Adrenal gland (tissue), 19 donors: ENCODE measurements at places on chromosomes 3 and 15. TPM values are rescaled to one million over a fixed set of nuclear protein-coding genes. Genes with fewer than 3 reads are reported as not detected.

GNB5 gene
- 20.3 TPM for total RNA-seq

INSYN1 gene
- total RNA-seq = 2.0 TPM

UBE2Q2 gene
- total RNA-seq = 35.0 TPM

GRCh38 chr3:153443961-153444360 lies 281.9 kb downstream of the RAP2B start:
- H3K27ac ChIP-seq = no peak overlapping the region
- H3K36me3 ChIP-seq = no peaks in the 10 kb centered on the region
- no peaks in the 10 kb centered on the region for H3K27me3 ChIP-seq
- no peaks in the 10 kb centered on the region for H3K4me1 ChIP-seq

GRCh38 chr15:101171954-101172353 lies 79.9 kb downstream of the CHSY1 start:
- DNase-seq = no peak
- H3K27ac ChIP-seq = no peak overlapping the region

DNA sequence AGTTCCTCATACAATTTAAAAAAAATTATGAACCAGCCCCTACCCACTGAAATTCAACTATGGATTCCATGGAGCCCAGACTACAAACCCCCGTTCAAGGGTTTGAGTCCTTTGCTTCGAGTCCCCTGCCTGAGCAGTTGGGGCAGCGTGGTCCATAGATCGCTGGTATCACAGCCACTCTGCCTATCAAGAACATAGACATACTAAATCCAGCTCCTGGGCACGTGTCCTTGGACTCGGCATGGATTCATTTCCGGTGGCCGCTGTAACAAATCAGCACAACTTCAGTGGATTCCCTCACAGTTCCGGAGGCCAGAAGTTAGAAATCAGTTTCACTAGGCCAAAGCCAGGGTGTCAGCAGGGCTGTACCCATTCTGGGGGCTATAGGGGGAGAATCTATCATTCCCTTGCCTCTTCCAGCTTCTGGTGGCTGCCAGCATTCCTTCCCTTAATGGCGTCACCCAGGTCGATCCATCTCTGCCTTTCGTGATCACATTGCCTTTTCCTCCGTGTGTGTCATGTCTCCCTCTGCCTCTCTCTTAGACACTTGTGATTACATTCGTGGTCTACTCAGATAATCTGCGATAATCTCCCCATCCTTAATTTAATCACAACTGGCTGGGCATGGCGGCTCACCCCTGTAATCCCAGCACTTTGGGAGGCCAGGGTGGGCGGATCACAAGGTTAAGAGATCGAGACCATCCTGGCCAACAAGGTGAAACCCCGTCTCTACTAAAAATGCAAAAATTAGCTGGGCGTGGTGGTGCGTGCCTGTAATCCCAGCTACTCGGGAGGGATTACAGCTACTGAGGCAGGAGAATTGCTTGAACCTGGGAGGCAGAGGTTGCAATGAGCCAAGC lies 4.6 kb upstream of the TMEM44 start:
- H3K36me3 ChIP-seq = peaks cover 26% of the 10 kb centered on the region
- no peak overlapping the region for H3K27ac ChIP-seq
- no peaks in the 10 kb centered on the region for H3K27me3 ChIP-seq

DNA sequence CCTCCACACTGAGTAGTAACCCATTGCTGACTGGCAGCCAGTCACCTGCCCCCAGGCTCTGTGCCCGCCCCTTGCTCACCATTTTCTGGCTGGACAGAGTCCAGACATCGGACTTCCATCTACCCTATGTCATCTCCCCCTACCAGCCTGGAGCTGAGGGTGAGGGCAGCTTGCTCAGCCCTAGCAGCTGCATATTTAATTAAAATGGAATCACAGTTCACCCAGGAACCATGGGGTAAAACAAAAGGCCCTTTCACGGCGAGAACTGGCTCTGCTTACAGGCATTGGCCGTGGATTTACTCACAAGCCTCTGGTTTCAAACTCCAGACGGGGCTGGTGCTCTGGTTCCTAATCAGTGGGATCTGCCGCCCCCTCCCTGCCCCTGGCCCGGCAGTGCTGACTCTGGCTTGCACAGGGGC lies 94.9 kb upstream of the ATP2B2 start:
- no peak for DNase-seq
- H3K4me1 ChIP-seq = peaks cover 5% of the 10 kb centered on the region
- no peak overlapping the region for H3K27ac ChIP-seq
- H3K36me3 ChIP-seq = no peaks in the 10 kb centered on the region
- no peak overlapping the region for H3K4me3 ChIP-seq

DNA sequence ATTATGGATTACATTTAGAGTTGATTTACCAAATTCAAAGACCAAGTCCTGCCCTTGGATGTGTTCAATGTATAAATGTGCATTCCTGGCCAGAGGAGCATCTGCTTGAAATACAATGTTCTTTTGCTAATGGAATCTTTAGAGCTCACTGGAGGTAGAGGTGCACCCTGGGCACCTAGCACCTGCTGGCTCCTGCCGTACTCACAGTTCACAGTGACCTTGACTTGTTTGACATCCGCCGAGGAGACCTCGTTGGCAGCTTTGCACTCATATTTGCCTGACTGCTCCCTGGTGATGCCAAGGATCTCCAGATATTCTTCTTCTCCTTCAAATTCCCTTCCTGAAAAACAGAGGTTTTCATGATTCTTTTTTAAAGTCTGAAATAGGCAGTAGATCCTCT lies 229.0 kb downstream of the GAP43 start:
- H3K27me3 ChIP-seq = no peaks in the 10 kb centered on the region
- no peaks in the 10 kb centered on the region for H3K36me3 ChIP-seq
- no peaks in the 10 kb centered on the region for H3K4me1 ChIP-seq
- DNase-seq = no peak

- no peak for DNase-seq
- no peaks in the 10 kb centered on the region for H3K36me3 ChIP-seq
- H3K27me3 ChIP-seq = peaks cover 4% of the 10 kb centered on the region
- no peak overlapping the region for H3K27ac ChIP-seq
Measured at GRCh38 chr3:157830556-157831236, 275.5 kb downstream of the SHOX2 start.
